ENCODE measurements at places on chromosomes 12 and 14.

DNA sequence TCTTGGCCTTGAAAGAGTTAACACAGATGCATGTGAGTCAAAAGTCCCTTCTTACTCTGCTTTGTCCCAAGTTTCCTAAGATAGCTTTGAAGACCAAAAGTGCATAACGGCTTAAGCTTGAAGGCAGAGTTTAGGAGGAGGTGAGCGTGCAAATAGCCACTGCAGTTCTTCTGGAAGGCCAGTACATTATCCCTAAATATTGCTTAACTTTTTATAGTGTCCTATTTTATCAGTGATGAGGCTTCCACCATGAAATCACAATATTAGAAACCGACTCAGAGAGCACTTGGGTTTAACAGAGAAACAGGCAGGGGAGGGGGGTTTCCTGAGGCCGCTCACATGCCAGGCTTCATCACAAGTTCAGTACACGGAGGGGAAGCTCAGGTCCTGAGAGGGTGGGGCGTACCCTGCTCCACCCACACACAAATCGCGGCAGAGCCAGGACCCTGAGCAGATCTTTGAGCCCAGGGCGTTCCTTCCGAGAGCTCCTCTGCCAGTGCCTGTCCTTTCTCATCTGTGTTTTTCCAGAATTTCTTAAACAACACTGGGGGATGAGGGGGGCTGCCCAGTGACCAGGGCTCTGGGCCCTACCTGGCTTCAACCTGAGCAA, 26.8 kb upstream of the BDKRB2 start:
- DNase-seq: no peak
- H3K27me3 ChIP-seq: no peaks in the 10 kb centered on the region
- H3K4me1 ChIP-seq: no peaks in the 10 kb centered on the region
- H3K36me3 ChIP-seq: no peaks in the 10 kb centered on the region
- no peak overlapping the region for H3K4me3 ChIP-seq

DNA sequence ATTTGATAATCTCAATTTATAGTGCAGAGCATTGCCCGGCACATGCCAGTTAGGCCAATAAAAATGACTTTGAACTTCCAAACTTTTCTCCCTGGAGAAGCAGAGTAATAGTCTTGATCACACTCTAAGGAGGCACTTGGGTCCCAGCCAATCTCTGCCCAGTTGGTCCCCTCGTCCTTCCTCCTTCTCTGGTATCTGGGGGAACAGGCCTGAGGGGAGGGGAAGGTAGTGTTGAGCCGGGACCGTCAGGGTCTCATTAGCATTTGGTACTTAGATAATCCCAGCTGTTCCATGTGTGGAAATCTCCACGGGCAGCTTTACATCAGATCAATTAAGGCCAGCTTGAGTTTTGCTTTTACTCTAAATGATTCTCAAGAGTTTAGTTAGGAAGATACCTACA, 70.1 kb downstream of the ZNF641 start:
- no peaks in the 10 kb centered on the region for H3K36me3 ChIP-seq
- H3K4me3 ChIP-seq: no peak overlapping the region
- no peak overlapping the region for H3K27ac ChIP-seq
- no peak for DNase-seq
- peaks cover 4% of the 10 kb centered on the region for H3K27me3 ChIP-seq
- H3K4me1 ChIP-seq: no peaks in the 10 kb centered on the region

GRCh38 chr14:51453869-51454268, 197.8 kb upstream of the FRMD6 start:
- no peaks in the 10 kb centered on the region for H3K4me1 ChIP-seq
- DNase-seq: no peak
- H3K4me3 ChIP-seq: no peak overlapping the region
- peaks cover 3% of the 10 kb centered on the region for H3K27me3 ChIP-seq
- H3K36me3 ChIP-seq: no peaks in the 10 kb centered on the region

- H3K4me3 ChIP-seq: no peak overlapping the region
- H3K27ac ChIP-seq: no peak overlapping the region
- H3K27me3 ChIP-seq: no peaks in the 10 kb centered on the region
- no peak for DNase-seq
Measured at GRCh38 chr12:124829708-124830304, 33.9 kb downstream of the SCARB1 start.

DNA sequence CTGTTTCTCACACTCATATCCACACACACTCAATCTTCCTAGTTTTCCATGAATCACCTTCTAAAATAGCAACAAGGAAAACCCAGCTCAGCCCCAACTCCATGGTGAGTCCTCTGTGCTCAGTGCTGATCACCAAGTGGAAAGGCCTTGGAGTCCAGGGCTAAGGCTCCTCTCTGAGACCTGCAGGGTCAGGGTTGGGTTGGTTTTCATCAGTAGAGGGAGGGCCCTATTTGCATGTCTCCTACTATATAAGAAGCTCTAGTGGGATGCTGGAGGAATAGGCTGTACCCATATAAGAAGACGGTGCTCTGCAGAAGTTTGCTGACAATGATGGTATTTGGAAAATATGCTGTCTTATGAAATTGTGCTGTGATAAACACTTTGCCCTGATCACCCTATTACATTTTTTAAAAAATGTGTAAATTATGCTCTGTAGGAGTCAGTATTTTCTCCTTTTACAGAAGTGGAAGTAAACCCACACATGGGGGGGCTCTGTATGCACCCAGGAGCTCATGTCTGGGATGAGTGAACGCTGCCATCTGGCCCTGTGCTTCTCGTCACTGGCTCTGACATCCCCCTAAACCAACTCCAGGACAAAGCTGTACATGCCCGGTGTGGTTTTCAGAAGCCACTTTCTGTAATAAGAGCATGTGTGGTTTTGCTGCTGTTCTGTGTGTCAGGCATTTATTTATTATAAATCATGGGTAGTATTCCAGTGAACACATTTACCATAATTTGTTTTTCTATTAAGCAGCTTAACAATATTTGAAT, 536.3 kb downstream of the TMEM121 start:
- H3K36me3 ChIP-seq: no peaks in the 10 kb centered on the region
- no peak overlapping the region for H3K27ac ChIP-seq
- DNase-seq: no peak

DNA sequence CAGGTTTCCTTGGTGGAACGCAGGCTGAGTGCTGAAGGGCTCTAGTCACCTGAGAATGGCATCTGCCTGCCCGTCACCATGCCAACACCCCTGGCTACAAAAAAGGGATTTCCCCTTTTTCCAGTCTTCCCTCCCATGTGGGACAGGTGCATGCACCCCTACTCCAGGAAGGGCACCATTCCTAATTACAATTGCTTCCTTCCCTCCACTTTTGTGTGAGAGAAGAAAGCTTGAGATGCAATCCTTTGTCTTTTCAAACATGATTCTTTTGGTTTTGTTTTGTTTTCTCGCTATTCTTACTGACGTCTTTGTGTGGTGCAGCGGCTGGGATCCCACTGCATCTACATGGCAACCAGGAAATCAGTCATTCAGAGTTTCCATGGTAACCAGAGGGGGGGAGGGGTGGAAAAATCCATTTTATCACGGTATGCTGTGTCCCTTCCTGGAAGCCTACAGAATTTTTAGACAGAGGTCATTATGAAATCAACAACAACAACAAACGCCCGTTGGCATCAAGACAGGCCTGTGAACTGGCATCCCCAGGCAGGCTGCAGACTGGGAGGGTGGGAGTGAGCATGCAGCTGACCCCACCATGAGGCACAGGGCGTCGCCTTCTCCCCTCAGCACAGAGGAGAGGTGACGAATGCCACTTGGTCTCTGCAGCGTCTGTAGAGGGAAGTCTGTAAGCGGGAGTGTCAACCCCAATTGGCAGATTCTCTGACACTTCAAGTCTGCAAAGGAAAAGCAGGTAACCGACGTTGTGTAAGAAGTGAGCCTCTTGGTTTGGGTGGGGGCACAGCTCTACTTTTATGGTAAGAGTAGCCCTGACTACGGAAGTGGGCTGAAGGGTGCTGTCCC, 13.6 kb upstream of the GNG2 start:
- H3K36me3 ChIP-seq: peaks cover 20% of the 10 kb centered on the region
- peak overlapping the region; percentile 99 for H3K27ac ChIP-seq
- DNase-seq: peak; percentile 85
- H3K4me3 ChIP-seq: peak overlapping the region; percentile 85
- H3K27me3 ChIP-seq: no peaks in the 10 kb centered on the region
- H3K4me1 ChIP-seq: peaks cover 63% of the 10 kb centered on the region

DNA sequence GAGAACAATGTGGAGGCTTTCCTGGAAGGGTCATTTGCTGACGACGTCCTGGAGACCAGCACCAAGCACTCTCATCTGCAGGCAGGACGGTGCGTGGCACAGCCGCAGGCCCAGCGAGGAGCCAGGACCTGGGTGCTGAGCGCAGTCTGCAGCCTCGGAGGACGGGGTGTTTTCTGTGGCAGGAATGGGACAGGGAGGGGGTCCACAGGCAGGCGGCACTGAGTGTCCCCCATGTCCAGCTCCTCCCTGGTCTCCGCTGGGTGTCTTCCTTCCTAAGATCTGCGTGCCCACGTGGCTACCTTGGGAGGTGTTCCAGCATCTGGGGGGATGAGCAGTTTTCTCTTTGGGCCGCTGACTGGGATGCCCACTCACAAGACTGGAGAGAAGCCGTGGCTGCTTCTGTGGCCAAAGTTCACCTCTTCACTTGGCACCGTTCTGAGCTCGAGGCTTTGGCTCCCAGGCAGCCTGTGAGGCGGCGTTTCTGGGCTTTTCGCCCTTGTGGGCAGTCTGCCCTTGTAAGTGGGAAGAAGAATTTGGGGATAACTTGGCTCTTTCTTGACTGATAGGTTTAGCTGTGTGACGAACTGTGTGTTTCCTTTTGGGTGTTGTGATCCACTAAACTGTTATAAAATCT, 72.2 kb downstream of the NOC4L start:
- H3K36me3 ChIP-seq: no peaks in the 10 kb centered on the region
- H3K4me3 ChIP-seq: no peak overlapping the region
- DNase-seq: no peak
- H3K4me1 ChIP-seq: no peaks in the 10 kb centered on the region

- no peak overlapping the region for H3K4me3 ChIP-seq
- no peaks in the 10 kb centered on the region for H3K36me3 ChIP-seq
Measured at GRCh38 chr12:115166698-115167315, 482.8 kb upstream of the TBX3 start.

DNA sequence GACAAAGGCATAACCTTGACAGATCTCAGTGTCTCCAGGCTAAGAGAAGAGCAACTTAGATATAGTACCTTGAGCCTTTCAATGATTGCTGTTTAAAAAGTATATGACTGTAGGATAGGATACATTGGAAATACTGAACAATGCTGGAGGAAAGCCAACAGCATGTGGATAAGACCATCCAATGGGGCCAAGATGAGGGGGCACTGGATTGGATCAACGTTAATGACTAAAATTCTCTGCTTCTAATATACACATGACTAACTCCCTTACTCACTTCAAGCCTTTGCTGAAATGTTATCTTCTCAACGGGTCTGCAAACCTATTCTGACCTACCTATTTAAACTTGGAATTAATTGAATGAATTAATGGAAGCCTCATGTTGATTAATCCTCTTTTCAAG, 354.9 kb downstream of the RAD51B start:
- H3K36me3 ChIP-seq: peaks cover 2% of the 10 kb centered on the region
- no peak for DNase-seq
- H3K4me3 ChIP-seq: no peak overlapping the region
- H3K27ac ChIP-seq: no peak overlapping the region
- H3K27me3 ChIP-seq: no peaks in the 10 kb centered on the region

DNA sequence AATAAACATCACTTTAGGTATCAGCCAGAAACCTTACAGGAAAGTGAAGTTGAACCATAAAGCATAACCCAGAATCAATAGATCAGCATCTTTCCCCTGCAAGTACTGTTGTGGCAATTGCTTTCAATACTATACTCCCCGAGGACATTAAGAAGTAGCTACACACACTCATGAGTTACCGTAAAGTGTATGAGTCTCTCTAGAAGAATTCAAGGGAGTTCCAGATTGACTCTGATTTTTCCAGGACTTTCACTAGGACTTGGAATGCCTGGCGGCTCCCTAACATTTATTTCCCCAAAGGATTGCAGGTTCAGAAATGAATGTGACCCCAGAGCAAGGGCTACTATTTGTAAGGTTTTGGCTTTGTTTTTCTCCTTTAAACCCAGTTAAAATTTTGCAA, 465.4 kb upstream of the MDGA2 start:
- no peak overlapping the region for H3K4me3 ChIP-seq
- no peak for DNase-seq
- no peaks in the 10 kb centered on the region for H3K36me3 ChIP-seq
- no peak overlapping the region for H3K27ac ChIP-seq
- no peaks in the 10 kb centered on the region for H3K27me3 ChIP-seq

- H3K36me3 ChIP-seq: no peaks in the 10 kb centered on the region
- no peaks in the 10 kb centered on the region for H3K4me1 ChIP-seq
- DNase-seq: no peak
- H3K4me3 ChIP-seq: no peak overlapping the region
- H3K27me3 ChIP-seq: no peaks in the 10 kb centered on the region
Measured at GRCh38 chr12:40376533-40377267, 151.9 kb downstream of the LRRK2 start.

- H3K27ac ChIP-seq: peak overlapping the region; percentile 58
- H3K4me3 ChIP-seq: no peak overlapping the region
- DNase-seq: no peak
- H3K36me3 ChIP-seq: peaks cover 55% of the 10 kb centered on the region
- no peaks in the 10 kb centered on the region for H3K27me3 ChIP-seq
Measured at GRCh38 chr12:3730111-3730510, 22.8 kb downstream of the CRACR2A start.

GRCh38 chr14:59215322-59215721, 26.9 kb downstream of the DAAM1 start:
- H3K27ac ChIP-seq: no peak overlapping the region
- H3K27me3 ChIP-seq: peaks cover 3% of the 10 kb centered on the region
- H3K36me3 ChIP-seq: no peaks in the 10 kb centered on the region

DNA sequence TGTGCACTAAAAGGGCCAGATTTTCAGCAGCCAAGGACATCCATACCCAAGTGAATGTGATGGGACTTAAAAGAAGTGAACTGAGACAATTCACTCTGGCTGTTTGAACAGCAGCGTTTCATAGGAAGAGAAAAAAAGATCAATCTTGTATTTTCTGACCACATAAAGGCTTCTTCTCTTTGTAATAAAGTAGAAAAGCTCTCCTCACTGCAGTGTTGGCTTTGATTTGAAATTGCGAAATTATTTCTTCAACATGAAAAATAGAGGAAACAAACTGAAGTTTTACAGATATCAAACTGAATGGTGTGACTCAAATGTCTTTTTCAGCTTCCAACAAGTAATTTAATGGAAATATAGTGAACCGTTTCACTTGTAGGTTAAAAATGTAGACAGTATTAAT, 11.3 kb upstream of the KCNMB4 start:
- H3K27me3 ChIP-seq: no peaks in the 10 kb centered on the region
- no peak overlapping the region for H3K4me3 ChIP-seq
- H3K36me3 ChIP-seq: peaks cover 19% of the 10 kb centered on the region
- no peak for DNase-seq
- H3K4me1 ChIP-seq: no peaks in the 10 kb centered on the region

GRCh38 chr12:57983146-57983857, 41.9 kb downstream of the ATP23 start:
- H3K27me3 ChIP-seq: peaks cover 2% of the 10 kb centered on the region
- no peaks in the 10 kb centered on the region for H3K36me3 ChIP-seq
- no peak overlapping the region for H3K4me3 ChIP-seq
- no peaks in the 10 kb centered on the region for H3K4me1 ChIP-seq
